ENCODE measurements at places on chromosomes 12 and 14.

- peak; percentile 22 for DNase-seq
These were observed 18.0 kb upstream of the CTDSP2 start for GRCh38 chr12:57864442-57865083.

DNA sequence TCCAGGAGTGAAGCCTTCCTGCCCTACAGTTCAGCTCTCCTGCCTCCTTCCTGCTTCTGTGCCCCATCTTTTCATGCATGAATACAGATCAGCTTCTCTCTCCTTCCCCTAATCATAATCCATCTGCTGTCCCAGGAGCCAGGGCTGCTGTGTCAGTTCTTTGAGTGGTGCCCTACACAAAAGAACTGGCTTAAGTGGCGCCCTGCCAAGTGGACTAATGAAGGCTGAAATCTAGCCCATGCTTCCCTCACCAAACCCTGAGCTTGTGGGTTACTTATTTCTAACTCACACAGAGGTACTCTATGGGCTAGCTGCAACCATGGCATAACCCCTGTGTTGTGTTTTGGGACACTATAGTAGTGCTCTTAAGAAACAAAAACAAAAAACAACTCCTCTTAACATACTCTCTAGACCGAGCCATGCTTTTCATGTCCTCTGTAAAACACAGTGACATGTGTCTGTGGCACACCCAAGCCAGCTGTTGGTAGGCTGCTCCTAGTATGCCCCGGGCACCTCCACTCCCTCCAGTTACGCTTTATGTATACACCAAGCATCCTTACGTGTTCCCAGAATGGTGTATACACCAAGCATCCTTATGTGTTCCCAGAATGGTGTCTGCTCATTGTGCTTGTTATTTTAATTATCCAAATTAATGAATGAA is 19.3 kb upstream of the ETV6 start:
- no peak for DNase-seq

DNA sequence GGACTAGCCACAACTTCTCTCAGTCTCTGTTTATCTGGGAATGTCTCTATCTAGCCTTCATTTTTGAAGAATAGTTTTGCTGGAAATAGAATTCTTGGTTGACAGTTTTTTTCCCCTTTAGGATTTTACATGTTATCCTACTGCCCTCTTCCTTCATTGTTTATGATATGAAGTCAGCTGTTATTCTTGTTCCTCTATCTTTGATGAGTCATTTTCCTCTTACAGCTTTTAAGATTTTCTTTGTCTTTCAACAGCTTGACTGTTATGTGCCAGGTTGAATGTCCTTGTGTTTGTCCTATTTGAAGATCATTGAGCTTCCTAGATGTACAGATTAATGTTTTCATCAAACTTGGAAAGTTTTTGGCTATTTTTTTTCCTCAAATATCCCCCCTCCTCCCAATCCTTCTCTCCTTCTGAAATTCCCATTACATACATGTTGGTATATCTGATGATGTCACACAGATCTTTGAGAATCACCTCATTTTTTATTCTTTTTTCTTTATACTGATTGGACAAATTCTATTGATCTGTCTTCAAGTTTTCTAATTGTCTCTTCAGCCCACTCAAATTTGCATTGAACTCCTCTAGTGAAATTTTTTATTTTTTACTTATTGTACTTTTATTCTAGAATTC is 4.5 kb upstream of the GOLGA5 start:
- DNase-seq, result no peak

DNA sequence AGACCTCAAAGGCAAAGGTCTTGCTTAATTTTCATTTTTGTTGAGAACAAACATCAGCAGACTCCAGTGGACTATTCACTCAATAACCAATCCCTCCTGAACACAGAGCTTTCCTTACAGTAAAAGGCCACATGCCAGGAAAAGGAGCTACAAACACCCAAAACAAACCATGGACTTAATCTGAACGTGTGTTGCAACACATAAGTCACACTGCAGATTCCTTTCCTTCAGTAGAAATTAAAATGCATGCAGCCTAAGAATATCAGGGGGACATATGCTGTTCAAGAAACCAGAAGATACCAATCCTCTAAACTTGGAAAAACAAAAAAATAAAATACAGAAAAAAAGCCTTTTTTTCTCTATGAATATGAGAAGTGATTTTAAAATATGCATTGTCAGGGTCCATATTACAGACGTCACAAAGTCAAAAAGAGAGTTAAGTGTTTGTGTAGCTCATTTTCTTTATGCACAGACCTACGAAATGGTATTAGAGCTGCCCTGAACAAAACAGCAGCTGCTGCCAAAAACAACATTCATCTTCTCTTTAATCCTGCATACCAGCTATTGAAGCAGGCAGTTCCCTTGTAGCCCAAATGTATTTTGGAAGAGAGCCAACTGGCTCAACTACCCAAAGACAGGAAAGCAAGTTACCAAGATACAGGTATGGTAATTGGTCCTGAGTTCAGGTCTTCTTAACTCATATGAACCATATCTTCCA is 26.2 kb downstream of the KITLG start:
- no peak for DNase-seq

DNA sequence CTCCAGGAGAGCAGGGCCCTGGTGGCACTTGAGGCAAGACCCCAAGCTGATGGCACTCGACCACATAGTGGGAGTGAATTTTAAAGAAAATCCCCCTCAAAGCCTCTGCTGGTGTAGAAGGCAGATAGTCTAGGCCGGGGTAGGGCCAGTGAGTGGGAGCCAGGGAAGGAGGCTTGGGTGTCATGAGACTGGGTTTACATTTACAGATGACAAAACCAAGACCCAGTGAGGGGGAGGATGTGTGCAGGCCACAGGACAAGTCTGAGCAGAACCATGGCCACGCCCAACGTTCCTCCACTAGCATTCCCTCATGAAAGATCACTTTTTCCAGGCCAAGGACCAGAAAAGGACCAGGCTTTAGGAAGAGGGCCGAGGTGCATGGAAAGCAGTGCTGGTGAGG is 42.0 kb downstream of the EVL start:
- DNase-seq, result no peak

DNA sequence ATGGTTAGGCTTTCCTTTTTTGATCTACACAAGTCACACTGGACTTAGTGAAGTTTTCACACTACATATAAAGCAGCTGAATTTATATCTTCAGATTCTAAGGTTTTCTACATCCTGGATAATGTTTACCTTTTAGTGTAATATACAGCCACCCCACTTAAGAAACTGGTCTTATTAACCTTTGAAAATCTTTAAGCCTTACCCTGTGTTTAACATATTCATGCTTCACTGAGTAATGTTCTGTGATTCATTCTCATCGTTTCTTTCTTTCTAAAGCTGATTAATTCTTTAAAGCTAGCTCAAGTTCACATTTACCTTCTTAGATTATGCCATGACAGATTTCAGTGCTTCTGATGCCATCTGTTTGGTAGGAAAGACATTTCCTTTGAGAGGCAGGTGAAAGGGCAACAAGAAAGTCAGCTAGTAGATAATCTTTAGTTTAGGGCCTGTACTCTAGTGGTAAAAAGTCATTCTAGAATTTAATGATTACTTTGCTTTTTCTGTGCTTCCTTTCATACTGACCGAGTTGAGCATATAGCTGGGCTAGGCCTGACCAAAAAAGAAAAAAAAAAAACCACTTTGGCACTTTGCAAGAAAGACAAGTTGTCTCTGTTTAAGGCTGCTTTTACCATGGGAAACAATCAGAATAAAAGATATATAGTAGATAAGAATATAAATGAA is 690.9 kb upstream of the FBXO33 start:
- no peak for DNase-seq

- no peak for DNase-seq
These were observed 51.8 kb downstream of the FBXL14 start for GRCh38 chr12:1542599-1542998.

DNA sequence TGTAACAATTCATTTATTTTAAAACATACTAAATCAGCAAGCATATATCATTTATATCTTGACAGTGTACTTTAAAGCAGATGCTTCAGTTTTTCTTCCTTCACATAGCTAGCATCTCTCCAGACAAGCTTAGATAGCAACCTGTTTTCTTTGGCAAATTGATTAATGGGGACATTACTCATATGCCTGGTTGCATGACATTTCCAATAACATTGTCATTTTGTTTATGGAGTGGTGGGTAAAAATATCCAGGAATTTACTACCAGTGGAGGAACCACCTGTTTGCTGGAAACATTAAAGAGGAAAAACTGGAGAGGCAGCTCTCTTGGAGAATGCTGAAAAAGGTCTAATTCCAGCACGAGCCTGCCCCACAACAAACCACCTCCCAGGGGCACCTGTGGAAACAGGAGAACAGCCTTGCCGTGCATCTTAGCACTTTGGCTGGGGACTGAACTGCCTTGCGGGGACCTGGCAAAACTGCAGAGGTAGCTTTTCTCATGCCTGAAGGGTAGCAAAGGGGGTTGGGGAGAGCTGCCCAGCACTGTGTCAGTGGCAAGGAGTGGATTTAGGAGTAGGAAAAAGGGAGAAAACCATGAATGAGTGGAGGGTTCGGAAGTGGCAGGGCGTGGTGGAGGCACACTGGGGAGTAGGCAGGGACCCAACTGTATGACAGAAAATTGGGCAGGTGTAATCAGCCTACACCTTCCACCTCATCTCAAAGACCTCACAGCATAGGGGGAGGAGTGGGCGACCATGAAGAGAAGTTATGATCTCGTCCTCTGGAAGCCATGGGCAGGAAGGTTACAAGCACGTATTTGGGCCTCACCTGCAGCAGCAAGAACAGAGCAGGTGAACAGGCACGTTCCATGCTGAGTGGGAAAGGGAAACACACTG is 11.7 kb upstream of the CREBL2 start:
- no peak for DNase-seq

- no peak for DNase-seq
These were observed 585.6 kb downstream of the ETNK1 start for GRCh38 chr12:23210573-23210972.

- no peak for DNase-seq
These were observed 279.3 kb upstream of the E2F7 start for GRCh38 chr12:77344651-77345050.
